Esophagus squamous epithelium (tissue), 5 donors: ENCODE measurements at places on chromosomes 16 and 17. TPM values are rescaled to one million over a fixed set of nuclear protein-coding genes. Genes with fewer than 3 reads are reported as not detected.

KIF2B gene
- not detected for total RNA-seq

SHMT1 gene
- 67.3 TPM for total RNA-seq

MT1H gene
- total RNA-seq, result 5.7 TPM

DBNDD1 gene
- total RNA-seq, result 5.8 TPM

FBXW10 gene
- total RNA-seq, result 0.19 TPM

PIPOX gene
- 4.2 TPM for total RNA-seq

SLC5A11 gene
- total RNA-seq, result not detected

KRTAP4-2 gene
- total RNA-seq, result not detected

HLF gene
- total RNA-seq, result 19.8 TPM

LRRC59 gene
- 136 TPM for total RNA-seq

MPV17L gene
- total RNA-seq, result 10.8 TPM

MMP2 gene
- 210 TPM for total RNA-seq

NMRAL1 gene
- total RNA-seq, result 29.5 TPM

SLC35B1 gene
- 68.5 TPM for total RNA-seq

CPSF4L gene
- total RNA-seq, result not detected

MSLN gene
- 3.6 TPM for total RNA-seq

ABCA8 gene
- total RNA-seq, result 11.8 TPM

CSF3 gene
- not detected for total RNA-seq

RSPRY1 gene
- total RNA-seq, result 22.1 TPM

CX3CL1 gene
- total RNA-seq, result 14.8 TPM

AARS1 gene
- total RNA-seq, result 50.6 TPM

GPRC5B gene
- 12.5 TPM for total RNA-seq

C16orf96 gene
- not detected for total RNA-seq

ZFPM1 gene
- 1.1 TPM for total RNA-seq

PIK3R6 gene
- total RNA-seq, result 2.5 TPM

PIRT gene
- total RNA-seq, result not detected

C17orf58 gene
- total RNA-seq, result 6.4 TPM

LITAFD gene
- not detected for total RNA-seq

PHOSPHO1 gene
- total RNA-seq, result 2.4 TPM

KRTAP4-6 gene
- not detected for total RNA-seq

KRT39 gene
- not detected for total RNA-seq

TANC2 gene
- total RNA-seq, result 9.8 TPM

CLEC10A gene
- 0.40 TPM for total RNA-seq

OTOP3 gene
- total RNA-seq, result 21.2 TPM

KRT25 gene
- total RNA-seq, result not detected

KRTAP4-9 gene
- not detected for total RNA-seq

NPIPA8 gene
- total RNA-seq, result not detected

TMED6 gene
- not detected for total RNA-seq

ZG16 gene
- not detected for total RNA-seq

GNGT2 gene
- not detected for total RNA-seq

FOXC2 gene
- total RNA-seq, result 0.57 TPM

PRSS27 gene
- 266 TPM for total RNA-seq

HP gene
- total RNA-seq, result 1.0 TPM

CRYBA1 gene
- not detected for total RNA-seq

PIGS gene
- total RNA-seq, result 37.9 TPM

SEPTIN12 gene
- total RNA-seq, result not detected

PYY gene
- total RNA-seq, result not detected

KRTAP9-6 gene
- total RNA-seq, result not detected

TBX6 gene
- 4.9 TPM for total RNA-seq

PDILT gene
- total RNA-seq, result not detected

KRT20 gene
- not detected for total RNA-seq

HSD11B2 gene
- 13.0 TPM for total RNA-seq

PRKCA gene
- 4.5 TPM for total RNA-seq

PTX4 gene
- not detected for total RNA-seq

ITGAD gene
- total RNA-seq, result not detected
